ENCODE measurements at places on chromosomes 16 and 17. TPM values are rescaled to one million over a fixed set of nuclear protein-coding genes. Genes with fewer than 3 reads are reported as not detected.
A peak's percentile ranks its signal among the peaks of the same experiment; 100 is the strongest.

GRCh38 chr17:47281216-47281615 is 27.6 kb downstream of the ITGB3 start:
- DNase-seq: peak; percentile 59

GRCh38 chr17:43328650-43329049 is 70.1 kb upstream of the ARL4D start:
- DNase-seq: no peak

DNA sequence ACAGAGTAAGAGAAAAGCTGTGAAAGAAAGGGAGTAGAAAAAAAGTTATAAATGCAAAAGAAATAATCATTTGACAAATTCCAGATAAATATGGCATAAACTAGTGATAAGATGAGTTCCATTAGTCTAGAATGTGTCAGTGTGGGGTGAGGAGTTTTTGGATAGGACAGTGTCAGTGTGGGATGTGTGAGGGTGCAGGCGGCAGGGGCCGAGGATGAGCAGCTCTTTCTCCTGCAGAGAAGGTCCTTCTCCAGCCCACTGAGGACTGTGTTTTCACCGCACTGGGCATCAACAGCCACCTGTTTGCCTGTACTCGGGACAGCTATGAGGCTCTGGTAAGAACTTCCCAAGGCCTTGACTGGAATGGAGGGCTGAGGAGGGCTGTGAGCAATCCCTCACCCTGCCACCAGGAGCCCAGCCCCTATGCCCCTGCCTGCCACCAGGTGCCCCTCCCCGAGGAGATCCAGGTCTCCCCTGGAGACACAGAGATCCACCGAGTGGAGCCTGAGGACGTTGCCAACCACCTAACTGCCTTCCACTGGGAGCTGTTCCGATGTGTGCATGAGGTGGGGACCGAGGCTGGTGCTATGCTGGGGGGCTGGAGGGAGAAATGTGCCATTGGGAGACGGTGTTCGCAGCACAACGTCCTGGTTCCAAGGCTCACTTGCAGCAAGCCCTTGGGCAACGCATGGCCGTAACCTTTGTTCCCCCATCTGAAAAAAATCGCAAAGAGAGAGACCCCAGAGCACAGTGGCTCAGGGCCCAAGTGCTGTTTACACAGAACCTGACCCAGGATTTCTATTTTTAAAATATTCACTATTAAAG is 13.1 kb downstream of the RAPGEFL1 start:
- no peak for DNase-seq

GRCh38 chr17:64707050-64707591 is 45.0 kb upstream of the SMURF2 start:
- peak; percentile 77 for DNase-seq

DNA sequence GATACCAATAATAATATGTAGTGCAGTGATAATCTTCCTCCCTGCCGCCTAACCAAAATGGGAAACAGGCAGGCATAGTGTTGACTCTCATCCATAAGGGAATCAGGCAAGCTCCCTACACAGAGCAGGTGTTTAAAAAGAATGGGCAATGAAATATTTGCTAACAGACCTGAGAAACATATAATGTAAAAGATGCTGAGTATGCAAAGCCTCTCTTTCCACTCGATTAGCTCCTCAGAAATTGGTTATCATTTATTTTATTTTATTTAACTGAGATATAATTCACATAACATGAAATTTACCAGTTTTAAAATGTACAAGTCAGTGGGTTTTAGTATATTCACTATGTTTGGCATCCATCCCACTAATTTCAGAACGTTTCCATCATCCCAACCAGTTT is 317.7 kb upstream of the TBX2 start:
- no peak for DNase-seq

Gene MSLN
- not detected for total RNA-seq

Gene TBC1D3C
- not detected for total RNA-seq

All from breast epithelium (tissue), 4 donors.